Stimulated activated CD8-positive, alpha-beta memory T cell treated with anti-CD3 and anti-CD28 coated beads, Interleukin-4, amount 100 ng/mL, for 4 hours (primary cell): ENCODE measurements at places on chromosomes 16 and 17.

- no peak for DNase-seq
Observed at GRCh38 chr16:21565861-21566669, 33.3 kb upstream of the METTL9 start.

DNA sequence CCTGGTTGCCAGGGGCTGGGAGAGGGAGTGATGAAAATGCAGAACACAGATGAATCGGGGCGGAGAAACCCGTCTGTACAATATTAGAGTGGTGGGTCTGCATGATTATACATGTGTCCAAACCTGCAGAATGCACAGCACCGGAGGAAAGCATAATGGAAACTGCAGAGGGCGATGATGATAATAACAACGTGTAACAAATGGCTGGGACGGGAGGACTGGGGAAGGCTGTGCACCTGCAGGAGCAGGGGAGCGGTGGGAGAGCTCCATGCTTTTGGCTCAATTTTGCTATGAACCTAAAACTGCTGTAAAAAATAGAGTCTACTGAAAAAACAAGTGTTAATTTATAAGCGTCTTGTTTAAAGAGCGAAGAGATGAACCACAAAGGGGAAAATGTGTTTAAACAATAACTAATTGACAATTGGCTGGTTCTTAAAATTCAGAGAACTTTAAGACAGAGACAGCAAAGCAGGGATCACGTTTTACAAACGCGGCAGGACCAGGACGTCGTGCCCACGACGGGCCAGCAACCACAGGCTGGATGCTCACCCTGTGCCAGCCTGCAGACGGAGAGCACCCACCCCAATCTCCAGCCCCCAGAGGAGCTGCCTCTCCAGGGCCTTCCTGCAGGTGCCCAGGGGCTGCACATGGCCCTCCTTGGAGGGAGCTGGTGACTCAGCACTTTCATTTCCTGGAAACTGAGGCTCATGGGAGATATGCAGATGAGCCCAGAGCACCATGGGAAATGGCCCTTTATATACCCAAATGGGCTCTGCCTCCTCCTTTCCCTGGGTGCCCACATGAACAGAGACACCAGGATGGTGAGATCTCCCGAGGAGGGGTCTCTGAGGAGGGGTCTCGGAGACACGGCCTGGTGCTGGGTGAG lies at the start of gene TEX19:
TEX19 (plus strand) TSS at position 783 of the 886 bp plus-strand sequence. CDS start 2,904 bp downstream, outside the sequence.
- no peak for DNase-seq

- no peak for DNase-seq
Observed at GRCh38 chr16:58931436-58931835, 197.3 kb upstream of the GOT2 start.

DNA sequence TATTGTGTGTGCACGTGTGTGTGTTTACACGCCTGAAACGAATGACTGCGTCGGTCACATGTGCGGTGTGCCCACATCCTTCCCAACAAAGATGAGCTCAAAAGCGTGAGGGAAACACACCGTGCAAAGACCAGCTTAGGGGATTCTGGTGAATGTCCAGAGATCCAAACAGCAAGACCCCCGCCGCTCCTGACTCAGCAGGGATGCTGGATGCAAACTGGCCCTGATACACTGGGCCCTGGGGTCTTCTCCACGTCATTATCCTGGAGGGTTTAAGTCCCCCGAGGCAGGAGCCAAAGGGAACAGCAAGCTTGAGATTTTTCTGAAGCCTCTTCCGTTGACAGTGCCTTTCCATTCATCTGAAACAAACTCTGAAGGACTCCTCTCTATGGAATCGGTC lies 59.2 kb downstream of the TBC1D16 start:
- no peak for DNase-seq

- DNase-seq: no peak
Observed at GRCh38 chr16:9682320-9682719, 499.9 kb downstream of the GRIN2A start.

GRCh38 chr17:61647047-61647446 lies 56.0 kb upstream of the NACA2 start:
- DNase-seq: no peak
